ENCODE measurements at places on chromosomes 7 and 10.

GRCh38 chr7:25103773-25104172, 21.3 kb downstream of the CYCS start:
- DNase-seq: no peak

GRCh38 chr7:3455806-3456595, 154.9 kb downstream of the SDK1 start:
- no peak for DNase-seq

DNA sequence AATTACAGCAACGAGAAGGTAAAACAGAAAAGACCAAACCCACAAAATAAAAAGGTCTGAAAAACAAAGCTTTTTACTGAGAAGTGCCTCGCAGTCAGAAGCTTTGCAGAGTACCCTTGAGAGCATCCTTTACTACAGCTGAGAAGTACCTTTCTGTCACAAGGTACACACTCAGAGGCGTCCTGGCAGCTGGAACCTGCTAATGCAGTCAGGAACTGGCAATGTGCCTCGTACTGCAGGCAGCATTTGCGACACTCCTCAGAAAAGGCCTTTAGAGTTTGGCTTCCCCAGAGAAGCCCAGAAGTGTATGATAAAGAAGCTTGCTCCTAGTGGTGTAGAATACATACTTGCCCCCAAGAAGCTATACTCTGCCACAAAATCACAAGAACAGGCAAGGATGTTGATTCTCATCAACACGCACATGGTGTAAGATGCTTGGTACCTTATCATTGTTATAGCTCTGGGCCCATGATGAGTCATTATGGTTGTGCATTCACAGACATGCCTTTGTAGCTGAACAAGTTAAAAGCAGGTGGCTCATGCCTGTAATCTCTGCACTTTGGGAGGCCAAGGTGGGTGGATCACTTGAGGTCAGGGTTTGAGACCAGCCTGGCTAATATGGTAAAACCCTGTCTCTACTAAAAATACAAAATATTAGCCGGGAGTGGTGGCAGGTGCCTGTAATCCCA, 2.0 kb upstream of the GTPBP4 start:
- DNase-seq: no peak

DNA sequence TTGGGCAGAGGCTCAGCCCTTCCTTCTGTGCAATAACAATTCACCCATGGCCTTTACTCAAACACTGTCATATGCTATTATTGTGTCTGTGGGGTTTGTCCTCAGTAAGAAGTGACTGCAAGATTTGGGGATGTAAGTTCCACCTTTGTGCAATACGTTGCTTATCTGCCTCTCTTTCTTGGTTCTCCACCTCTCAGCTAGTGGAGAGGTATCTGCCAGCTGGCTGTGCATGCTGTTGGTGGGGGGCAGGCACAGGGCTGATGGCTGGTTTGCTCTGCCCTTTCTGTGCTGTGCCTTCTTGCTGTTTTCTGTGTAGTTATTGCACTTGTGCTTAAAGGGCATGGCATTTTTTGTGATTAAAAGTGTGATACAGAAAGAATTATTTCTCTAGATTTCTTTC, 36.2 kb downstream of the CNNM1 start:
- DNase-seq: no peak

GRCh38 chr7:1123715-1124114, 35.8 kb downstream of the GPER1 start:
- DNase-seq: peak; percentile 82

DNA sequence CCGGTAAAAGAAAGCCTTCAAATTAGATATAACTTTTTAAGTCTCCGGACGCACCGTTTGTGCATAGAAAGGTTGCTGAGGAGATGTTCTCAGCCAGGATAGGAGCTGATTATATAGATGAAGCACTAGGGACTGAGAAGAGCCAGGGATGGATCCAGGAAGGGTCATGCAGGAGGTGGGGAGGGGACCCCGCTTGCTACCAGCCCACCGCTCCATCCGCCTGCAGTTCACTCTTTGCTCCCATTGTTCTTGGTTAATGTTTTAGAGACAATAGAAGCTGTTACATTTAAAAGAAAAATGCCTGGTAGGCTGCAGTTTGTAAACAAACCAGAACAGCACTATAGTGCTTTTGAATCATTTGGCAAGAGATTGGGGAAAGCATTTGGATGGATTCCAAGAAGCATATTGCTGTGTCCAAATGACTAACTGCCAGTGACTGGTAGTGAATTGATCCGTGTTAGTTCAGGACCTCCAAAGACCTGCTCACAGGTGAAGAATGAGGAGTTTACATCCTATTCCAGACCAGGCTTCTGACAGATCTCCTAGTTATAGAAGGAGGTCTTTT, 175.9 kb upstream of the TAC1 start:
- DNase-seq: no peak

DNA sequence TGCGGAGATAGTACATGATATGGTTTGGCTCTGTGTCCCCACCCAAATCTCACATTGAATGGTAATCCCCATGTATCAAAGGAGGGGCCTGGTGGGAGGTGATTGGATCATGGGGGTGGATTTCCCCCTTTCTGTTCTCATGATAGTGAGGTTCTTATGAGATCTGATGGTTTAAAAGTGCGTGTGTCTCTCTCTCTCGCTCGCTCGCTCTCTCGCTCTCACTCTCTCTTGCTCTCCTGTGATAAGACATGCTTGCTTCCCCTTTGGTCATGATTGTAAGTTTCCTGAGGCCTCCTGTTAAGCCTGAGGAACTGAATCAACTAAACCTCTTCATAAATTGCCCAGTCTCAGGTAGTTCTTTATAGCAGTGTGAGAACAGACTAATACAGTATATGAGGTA, 171.9 kb downstream of the NSUN6 start:
- DNase-seq: no peak

GRCh38 chr10:78520737-78521430, 487.2 kb downstream of the RPS24 start:
- no peak for DNase-seq

DNA sequence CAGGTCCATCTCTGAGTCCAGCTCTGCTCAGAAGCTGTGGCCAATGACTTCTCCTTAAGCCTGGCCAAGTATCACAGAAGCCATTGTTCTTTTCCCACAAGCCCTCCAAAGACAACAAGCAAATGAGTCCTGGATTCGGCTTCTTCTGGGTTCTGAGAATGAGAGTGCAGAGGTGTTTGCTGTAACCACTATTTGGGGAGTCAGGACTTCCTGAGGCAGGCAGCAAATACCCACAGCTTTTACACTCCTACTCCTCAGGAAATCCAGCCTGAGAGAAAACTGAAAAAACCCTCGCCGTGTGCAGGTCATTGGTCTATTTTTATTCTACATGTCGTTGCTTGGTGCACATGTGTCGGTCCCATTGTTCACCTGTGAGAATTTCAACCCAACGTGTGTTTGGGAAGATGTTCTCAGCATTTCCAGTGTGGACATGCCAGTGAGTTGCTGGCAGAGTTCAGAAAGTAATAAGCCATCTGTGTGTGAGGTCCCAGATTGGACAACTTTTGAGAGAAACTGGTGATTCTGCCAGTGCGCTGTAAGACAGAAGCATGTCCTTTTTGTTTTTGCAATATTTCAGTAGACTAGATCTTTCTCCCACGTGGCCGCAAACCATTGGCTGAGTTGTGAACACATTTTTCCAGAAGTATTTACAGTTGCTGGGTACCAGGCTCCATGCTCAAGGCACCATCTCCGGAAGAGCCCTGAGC, 121.6 kb upstream of the LYZL2 start:
- DNase-seq: no peak

GRCh38 chr10:26513101-26513500, 75.0 kb downstream of the APBB1IP start:
- DNase-seq: no peak

DNA sequence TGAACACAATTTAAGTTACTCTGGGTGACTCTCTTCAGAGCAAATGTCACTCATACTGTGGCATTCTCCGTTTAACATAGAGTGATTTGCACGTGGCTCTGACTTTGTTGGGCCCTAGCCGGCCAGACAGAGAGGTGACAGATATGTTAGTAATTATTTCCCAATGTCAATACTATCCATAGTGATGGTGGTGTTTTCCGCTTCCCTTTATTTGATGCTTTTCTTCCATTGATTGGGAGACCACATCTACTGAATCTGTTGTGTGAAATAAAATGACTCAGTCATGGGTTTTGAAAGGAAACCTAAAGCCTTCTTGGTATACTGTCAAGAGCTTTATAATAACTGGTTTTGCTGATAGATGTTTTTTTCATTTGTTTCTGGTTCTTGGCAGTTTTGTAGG, 7.4 kb downstream of the AVL9 start:
- DNase-seq: no peak

GRCh38 chr10:132294561-132295318, 13.0 kb downstream of the STK32C start:
- DNase-seq: peak; percentile 62

GRCh38 chr10:103573205-103573487, 79.6 kb downstream of the NEURL1 start:
- no peak for DNase-seq

GRCh38 chr10:18879284-18879683, 169.3 kb upstream of the MALRD1 start:
- DNase-seq: no peak

DNA sequence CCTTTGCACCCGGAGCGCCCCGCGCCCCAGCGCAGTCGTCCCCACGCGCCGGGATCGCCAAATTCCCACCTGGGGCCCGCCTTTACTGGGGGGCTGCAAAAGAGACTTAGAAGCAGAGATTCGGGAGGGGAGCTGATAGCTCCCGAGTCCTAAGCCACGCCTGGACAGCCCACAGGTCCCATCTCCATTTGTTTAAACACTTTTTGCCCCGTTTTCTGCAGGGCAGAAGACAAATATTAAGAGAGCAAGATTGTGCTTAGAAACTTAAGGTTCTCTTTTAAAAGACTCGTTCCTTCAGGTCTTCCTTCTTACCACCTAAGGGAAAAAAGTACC, 299.1 kb upstream of the NFE2L3 start:
- peak; percentile 72 for DNase-seq

GRCh38 chr7:51528172-51528571, 211.6 kb upstream of the COBL start:
- DNase-seq: no peak

GRCh38 chr7:120504386-120504785, 231.4 kb downstream of the KCND2 start:
- DNase-seq: no peak

GRCh38 chr10:57689596-57690297, 577.9 kb downstream of the IPMK start:
- DNase-seq: no peak

- DNase-seq: peak; percentile 62
Observed at GRCh38 chr7:5646846-5647245, 134.6 kb downstream of the RNF216 start.

DNA sequence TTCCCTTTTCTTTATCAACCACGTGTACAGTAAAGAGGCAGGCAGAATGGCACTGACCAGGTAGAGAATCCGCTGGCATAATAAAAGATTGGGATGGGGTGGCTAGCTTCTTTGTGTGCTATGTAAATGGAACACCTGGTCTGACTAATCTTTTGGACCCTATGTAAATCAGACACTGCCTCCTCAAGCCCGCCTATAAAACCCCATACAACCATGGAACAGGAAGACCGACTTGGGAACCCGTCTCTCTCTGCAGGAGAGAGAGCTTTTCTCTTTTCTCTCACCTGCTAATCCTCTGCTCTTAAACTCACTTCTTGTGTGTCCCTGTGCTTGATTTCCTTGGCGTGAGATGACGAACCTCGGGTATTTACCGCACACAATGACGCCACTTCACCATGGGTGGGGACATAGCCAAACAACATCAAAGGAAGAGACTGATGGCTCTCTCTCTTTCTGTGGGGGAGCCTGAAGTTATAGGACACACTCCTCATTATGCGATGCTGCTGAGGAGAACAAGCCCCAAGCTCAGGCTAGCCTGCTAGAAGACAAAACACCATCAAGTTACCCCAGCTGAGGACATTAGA, 94.2 kb downstream of the ARL5B start:
- no peak for DNase-seq

DNA sequence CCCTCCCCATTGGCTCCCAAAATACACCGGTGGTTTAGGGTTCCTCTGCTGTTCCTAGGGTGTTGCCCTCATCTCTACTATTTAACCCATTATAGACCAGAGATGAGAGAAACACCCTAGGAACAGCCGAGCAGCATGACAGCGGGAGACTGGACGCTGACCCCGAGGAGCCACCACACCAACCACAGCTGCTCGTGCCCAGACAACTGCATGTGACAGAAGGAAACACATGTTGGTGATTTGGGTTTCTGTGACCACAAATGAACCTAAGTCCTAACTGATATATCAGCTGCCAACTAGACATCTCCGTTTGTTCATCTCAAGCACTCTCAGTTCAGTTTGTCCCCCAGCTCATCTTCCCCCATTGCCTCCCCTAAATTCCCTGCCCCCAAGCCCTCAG, 13.4 kb downstream of the CFAP43 start:
- DNase-seq: no peak

GRCh38 chr10:95813054-95813685, 57.2 kb downstream of the ENTPD1 start:
- DNase-seq: no peak

GRCh38 chr7:140672382-140673062, at the start of gene ADCK2:
TSS of gene ADCK2 (plus strand) at chr7:140672945. CDS start at chr7:140673331, 386 bp downstream.
- DNase-seq: peak; percentile 68

GRCh38 chr10:86899670-86900276, 57.6 kb downstream of the MMRN2 start:
- peak; percentile 87 for DNase-seq

- peak; percentile 37 for DNase-seq
Observed at GRCh38 chr10:83075815-83076355, 1063.4 kb upstream of the GHITM start.

DNA sequence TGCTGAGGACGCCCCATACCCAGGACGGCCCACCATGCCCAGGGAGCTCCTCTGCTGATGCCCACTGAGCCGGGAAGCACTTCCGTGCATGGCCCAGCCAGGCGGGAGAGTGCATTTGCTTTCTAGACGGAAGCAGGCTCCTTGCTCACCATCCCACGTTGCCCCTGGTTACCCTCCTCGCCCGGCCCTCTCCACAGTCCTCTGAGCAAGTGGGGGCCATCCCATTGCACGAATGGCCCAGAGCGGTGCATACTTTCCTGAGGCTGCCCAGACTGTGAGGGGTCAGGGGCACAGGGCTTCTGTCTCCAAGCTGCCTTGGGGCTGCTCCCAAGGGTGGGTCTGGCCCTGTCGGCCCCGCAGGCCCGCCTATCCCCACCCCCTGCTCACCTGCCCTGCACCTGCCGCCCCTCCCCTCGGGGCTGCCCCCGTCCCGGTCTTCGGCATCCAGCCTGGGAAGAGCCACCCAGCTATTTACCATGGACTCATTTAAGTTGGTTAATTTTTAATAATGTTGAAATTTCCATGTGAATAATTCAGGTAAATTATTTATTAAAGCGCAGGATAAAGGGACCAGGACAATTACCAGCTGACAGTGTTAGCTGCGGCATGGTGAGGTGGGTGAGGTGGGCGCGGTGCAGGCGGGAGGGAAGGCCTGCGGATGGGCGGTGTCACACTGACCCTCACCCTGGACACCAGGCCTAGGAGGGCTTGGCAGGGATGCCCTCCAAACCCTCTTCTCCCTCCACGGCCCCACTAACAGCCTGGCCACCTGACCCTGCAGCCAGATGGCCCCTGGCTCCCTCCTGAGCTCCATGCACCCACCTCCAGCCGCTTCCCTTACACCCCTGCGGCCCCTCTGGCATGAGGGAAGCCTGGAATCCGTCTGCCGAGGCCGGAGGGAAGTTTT, 104.4 kb downstream of the MICALL2 start:
- peak; percentile 64 for DNase-seq
